Naive thymus-derived CD4-positive, alpha-beta T cell (primary cell): ENCODE measurements at places on chromosomes 2 and 18.

DNA sequence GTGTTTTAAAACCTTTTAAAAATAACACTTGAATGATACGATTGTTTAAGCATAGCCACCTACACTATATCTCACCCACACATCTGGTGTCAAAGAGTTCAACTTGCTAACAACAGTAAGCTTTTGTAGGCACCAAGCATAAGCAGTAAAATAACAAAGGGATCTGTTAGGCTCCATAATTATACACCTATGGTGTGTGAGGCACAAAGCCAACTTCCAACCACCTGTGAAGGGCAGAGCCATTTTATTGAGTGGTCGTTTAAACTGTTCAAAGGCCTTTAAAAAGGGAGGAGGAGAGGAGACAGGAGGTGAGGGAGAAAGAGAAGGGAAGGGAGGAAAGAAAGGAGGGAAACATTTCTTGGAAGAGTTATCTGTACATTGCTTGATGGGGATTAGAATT is 27.9 kb downstream of the NEMP2 start:
- no peak for DNase-seq

DNA sequence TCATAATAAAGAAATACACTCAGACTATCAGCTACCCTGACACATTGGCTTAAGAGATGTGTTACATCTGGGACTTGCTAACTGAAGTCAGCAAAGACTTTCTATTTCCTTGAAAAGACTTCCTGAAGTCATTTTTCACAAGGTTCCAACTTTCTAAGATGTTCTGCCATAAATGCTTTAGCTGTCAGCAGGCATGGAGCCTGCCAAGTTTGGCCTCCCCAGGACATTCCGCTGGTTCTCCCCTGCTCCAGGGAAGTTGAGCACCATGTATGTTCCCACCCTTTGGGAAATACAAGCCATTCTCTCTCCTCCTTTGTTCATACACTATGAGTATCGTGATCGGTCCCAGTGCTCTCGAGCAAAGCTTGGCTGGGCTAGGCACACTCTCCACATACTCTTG is 202.7 kb upstream of the CCDC68 start:
- DNase-seq, result no peak

GRCh38 chr2:23375448-23375847 is 9.5 kb upstream of the KLHL29 start:
- DNase-seq, result no peak

DNA sequence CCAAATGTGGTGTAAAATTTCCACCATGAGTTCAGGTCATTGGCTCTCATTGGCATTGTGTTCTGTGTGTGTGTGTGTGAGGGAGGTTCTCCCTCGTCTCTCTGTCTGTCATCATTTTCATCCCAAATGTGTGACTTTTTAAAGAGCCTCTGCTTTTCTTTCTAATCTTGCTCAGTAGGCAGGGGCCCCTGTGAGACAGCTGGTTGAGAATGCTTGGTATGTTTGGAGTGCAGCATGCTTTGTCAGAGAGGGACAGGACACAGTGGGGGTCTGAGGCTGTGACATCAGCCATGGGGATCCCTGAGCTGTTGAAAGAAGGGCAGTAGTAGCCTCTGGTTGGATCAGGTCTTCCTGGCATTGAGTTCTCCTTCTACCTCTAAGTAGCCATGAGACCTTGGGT is 10.6 kb downstream of the PTPRM start:
- DNase-seq, result no peak

DNA sequence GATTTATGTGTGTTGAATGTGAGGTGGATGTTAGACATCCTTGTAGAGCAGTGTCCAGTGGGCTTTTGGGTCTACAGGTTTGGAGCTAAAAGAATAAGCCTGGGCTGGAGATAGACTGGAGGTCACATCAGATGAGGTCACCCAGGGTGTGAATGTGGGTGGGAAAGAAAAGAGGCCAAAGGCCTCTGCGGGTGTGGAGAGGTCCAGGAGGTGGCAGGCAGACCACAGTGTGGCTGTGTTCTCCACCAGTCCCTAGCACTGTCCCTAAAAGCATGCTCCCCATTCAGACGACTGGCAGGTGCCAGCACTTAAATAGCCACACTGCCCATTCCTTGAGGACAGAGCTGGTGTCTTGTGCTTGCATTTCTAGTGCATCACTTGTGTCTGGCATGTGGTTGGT is 4.1 kb downstream of the ATG4B start:
- no peak for DNase-seq

DNA sequence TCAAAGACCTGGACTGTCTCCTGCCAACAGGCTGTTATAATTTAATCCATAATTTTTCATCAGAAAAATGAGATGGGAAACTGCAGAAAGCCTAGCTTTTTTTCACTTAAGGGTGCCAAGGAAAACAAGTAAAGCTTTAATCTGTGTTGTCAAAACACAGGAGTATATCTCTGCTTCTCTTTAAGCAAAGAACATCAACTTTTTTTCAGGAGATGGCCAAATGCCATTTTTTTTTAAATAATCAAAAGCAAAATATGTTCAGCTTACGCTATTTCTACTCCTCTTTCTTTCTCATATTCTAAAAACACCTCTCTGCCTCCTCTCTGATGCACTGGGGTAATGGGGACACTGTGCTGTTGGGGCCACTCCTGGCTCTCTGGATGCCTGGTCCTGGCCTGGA is 73.1 kb upstream of the NXPH2 start:
- no peak for DNase-seq

DNA sequence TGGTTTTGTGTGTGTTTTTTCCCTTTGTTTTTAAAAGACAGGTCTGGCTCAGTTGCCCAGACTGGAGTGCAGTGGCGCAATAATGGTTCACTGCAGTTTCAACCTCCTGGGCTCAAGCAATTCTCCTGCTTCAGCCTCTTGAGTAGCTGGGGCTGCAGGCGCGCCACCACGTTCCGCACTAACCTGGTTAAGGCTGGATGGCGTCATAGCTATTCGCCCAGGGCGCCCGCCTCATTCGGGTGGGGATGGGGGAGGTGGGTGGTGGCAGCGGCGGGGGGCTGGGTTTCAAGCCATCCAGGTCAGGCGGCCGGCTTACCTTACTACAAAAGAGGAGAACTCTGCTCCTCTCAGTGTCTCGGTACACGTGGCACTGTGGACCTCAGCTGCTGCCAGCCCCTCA is 42.8 kb downstream of the EEF1B2 start:
- no peak for DNase-seq

DNA sequence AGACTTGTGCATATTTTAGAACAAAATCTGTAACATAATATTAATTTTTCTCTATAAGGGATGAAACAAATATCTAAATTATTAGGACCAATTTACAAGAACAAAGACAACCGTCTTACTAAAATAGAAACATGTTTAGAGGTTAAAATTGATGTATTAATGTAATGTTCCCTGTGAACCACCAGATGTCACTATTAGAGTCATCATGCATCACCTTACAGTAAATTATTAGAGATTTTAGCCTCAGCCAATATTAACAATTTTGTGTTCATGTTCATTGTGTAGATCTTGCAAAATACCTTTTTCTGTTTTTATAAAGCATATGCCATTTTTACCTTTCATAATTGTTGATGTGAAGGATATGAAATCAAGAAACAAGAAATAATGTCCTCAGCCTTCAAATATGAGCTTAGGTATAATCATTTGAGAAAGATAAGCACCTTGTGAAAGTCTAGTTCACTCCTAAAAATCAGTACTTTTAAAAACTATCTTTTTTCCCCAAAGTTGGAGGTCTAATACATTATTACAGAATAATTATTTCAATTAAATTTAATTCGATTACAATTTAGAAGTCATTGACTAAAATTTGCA is 344.3 kb upstream of the KCNH7 start:
- no peak for DNase-seq

DNA sequence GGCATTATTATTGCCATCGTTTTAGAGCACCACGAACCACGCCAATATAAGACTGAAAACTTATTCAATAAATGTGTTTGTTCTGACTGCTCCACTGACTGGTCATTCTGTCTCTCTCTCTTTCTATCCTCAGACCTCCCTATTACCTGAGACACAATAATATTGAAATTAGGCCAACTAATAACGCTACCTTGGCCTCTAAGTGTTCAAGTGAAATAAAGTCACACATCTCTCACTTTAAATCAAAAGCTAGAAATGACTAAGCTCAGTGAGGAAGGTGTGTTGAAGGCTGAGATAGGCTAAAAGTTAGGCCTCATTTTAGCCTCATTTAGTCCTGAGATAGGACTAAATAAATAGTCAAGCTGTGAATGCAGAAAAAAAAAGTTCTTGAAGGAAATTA is 38.8 kb downstream of the G6PC2 start:
- no peak for DNase-seq

GRCh38 chr2:16638946-16639345 is 26.7 kb downstream of the CYRIA start:
- DNase-seq, result no peak

DNA sequence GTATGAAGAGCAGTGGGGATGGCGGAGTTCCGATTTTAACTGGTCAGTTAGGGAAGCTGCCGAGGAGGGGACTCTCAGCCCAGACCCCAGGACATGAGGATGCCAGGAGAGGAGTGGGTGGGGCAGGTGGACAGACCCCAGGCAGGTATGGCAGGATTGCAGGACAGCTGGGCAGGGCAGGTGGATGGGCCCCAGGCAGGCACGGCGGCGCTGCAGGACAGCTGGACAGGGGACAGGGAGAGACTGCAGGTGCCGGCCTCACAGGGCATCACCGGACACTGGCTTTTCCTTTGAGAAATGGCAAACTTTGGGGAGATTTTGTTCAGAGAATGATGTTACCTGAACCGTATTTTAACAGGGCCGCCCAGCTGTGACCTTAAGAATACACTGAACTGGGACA is 127.7 kb downstream of the SNTG2 start:
- no peak for DNase-seq

GRCh38 chr2:167764772-167765341 is 482.5 kb downstream of the STK39 start:
- no peak for DNase-seq

GRCh38 chr18:69968039-69968438 is 20.4 kb upstream of the CD226 start:
- DNase-seq, result peak; percentile 58

GRCh38 chr18:9140381-9140780 is 3.8 kb downstream of the ANKRD12 start:
- DNase-seq, result no peak

DNA sequence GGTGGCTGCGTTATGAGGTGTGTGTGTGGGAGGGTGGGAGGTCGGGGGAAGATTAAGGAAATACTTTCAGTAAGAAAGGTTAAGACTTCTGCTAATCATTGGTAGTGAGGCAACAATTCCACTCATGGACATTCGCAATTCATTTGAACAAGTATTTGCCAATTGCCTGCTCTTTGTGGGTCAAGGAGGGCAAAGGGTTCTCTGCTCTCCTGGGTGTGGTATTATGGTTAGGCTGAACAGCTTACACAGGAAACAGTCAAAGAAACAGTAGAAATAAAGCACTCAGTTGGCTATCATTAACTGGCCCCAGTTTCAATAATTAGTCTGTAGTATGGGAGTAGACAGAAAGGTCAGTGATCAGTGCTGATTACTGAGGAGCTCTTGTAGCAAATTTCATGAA is 357.0 kb upstream of the FANCL start:
- DNase-seq, result no peak
